Activated CD4-positive, alpha-beta T cell treated with anti-CD3 and anti-CD28 coated beads, Interleukin-2, Interleukin-6, amounts not matched to agents 100 ng/mL and 50 ng/mL, durations not matched to agents 16 hours and 8 hours (primary cell): ENCODE measurements at places on chromosomes 13 and 19.

DNA sequence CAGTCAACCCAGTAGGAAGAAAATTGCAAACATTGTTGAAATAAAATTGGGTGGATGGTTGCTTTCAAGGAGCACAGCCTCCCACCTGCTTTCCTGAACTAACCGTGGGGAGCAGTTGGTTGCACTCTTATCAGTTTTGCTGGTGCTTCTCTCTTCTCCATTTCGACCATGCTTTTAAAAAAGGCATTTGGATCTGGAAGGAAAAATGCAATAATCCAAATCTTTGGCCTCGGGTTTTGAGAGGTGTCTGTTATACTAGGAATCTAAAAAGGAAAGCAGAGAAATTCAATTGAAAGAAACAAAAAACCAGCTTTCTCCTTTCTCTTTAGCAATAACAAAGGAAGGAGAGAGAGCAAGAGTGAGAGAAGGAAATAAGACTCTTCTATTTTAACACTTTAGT is 113.6 kb upstream of the ARGLU1 start:
- DNase-seq: no peak

- DNase-seq: no peak
These were observed 46.9 kb downstream of the CACNA1A start for GRCh38 chr19:13459351-13459750.

DNA sequence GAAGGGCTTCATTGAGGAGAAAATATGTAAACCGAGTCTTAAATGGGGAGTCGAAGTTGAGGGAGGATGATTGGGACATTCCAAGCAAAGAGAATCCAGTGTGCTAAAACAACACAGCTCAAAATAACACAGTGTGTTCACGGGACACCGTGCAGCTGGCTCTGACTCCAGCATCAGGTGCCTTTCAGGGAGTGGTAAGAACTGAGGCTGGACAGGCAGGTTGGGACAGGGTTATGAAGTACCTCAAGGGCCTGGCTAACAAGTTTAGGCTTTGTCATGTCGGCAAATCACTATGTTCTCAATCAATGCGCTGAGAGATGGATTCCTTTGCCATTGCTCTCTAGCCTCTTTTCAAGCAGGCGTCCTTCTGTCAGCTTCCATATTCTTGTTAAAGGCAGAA is 27.5 kb upstream of the WDFY2 start:
- DNase-seq: no peak

- no peak for DNase-seq
These were observed 33.2 kb upstream of the STARD13 start for GRCh38 chr13:33318744-33319143.

DNA sequence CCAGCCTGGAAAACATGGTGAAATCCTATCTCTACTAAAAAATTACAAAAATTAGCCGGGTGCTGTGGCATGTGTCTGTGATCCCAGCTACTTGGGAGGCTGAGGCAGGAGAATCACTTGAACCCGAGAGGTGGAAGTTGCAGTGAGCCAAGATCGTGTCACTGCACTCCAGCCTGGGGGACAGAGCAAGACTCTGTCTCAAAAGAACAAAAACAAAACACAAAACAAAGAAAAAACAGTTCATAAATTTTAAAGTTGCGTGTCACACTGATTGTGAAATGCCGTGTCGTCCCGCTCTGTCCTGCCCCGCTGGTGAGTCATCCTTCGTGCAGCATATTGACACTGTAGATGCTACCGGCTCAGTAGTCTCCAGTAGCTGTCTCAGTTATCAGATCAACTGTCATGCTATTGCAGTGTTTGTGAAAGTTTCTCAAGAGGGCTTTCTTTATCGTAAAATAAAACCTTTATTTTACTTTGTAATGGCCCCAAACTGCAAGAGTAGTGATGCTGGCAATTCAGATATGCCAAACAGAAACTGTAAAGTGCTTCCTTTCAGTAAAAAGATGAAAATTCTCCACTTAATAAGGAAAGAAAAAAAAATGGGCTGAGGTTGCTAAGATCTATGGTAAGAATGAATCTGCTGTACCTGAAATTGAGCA is 36.4 kb upstream of the IGFL1 start:
- DNase-seq: peak; percentile 49

DNA sequence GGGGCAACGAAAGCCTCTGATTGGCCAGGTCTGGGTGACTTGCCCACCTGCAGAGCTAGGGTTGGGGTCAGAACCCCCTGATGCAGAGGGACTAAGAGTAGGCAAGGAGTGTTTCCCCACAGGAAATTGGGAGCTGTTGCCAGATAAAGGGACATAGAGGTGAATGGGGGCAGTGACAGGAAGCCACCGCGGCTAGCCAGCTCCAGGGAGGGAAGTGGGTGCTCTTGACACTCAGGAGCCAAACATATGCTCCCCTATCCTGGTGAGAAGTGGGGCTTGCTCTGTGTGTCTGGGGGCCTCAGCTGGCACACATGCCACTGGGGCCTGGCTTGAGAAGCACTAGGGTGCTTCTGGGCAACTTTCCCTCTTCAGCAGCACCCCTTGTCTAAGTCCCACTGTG is 26.0 kb downstream of the WDR88 start:
- DNase-seq: no peak

GRCh38 chr13:79671420-79671819 is 190.5 kb downstream of the NDFIP2 start:
- no peak for DNase-seq

DNA sequence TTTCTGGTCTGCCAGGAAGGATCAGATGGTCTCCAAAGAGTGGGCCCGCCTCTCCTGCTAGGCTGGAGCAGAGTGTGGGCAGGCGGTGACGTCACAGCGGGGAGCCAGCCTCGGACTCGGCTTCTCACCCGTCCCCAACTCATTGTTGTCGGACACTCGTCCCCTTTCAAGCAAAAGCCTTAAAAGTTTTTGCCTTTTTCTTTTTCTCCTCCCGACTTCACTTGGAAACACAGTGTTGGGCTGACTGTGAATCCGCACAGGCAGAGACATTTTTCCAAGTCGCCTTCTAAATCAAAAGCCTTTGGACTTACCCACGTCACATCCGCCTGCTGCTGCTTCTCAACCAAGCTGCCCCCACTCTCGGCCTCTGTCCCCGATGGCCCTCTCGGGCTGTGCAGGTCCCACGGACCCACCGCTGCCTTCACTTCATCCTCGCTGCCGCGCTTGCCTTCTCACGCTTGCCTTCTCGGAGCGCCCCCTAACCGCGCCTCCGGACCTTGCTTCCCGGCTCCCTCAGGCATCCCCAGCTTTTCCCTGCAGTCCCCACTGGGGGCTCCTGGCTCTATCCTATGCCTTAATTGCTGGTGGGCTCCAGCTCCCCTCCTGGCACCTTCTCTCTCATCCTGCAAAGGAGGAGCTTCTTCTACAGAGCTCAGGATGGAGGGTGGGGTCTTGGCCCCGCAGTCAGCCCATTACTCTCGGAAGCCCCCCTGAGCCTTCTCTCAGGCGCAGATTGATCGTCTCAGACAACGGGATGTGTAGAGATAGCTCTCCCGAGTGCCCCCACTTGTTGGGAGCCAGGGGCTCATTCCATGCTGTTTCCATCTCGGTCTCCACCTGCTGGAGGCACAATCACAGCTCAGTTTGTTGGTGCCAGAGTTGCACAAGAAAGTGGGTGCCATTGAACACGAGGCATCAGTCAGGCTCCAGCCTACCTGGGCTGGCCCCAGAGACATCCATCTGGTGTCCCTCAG is 3.9 kb upstream of the ZNF135 start:
- DNase-seq: no peak

- no peak for DNase-seq
These were observed 367.9 kb downstream of the LIG4 start for GRCh38 chr13:107847406-107847805.

DNA sequence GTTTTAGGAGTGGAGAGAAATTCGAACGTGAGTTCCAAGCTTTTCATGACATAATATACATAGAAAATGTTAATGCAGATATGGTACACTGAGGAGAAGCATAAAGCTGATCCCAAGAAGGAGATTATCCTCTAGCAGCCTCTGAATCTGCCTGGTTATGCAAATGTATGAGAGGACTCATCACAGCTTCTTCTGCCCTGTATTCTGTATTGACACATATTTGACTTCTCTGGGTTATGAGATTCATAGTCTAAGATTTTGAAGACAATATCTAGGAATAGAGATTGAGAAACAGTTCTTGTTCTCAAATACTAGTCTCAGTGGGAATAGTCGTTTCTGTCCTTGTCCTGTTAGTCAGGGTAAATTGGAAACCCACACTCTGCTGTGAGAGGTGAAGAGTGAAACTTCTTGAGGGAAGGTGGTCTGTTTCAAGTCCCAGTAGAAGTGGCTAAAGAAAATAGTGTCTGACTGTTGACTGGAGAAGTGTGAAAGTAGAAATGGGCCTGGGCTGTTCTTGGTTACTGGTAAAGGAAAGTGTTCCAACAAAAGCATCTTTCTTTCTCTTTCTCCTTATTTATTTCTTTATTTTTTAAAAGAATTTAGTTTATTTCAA is 1356.6 kb downstream of the SLITRK5 start:
- no peak for DNase-seq

GRCh38 chr19:42254850-42255765 is at the start of gene ERF:
TSS of gene ERF (minus strand) at chr19:42255128. CDS start at chr19:42254999, 129 bp downstream.
- peak; percentile 96 for DNase-seq

DNA sequence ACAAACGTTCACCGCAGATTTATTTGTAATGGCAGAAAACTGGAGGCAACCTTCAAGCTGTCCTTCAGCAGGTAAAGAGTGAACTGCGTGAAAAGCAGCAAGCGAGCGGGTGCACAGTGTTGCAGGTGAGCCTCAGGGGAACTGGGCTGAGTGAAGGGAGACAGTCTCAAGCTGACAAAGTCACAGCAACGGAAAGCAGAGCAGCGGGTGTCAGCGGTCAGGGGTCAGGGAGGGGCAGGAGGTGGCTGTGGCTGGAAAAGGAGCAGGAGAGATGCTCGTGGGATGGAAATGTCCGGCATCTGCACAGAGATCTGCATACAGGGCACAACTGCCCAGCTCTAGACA is 8.5 kb upstream of the RASA3 start:
- peak; percentile 27 for DNase-seq

DNA sequence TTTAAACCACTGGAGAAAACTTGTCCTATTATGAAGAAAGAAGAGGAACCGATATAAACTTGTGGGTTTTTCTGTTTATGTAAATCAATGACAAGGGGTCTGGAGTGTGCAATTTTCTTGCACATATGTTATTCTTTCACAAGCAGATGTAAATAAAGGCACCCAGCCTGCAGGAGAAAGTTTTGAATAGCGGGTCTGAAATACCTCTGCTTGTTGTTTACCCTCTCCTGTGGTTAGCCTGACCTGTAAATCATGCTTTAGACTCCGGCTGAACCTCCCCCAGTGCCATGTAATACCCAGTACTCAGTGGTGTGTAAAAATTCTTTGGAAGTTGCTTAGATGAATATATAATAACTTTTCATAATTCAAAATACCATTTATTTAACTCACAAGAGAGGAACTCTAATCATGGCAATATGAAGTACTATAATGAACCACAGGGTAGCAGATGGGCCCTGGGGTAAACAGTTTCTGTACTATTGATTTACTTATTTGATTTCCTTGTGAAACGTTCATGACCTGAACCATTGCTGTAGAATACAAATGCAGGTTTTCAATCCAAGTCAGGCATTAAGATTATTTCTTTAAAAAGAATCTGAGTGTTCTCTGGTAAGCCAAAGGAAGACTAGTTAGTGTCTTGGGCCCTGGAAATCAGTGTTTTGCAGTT is 245.1 kb downstream of the LMO7 start:
- DNase-seq: no peak

- DNase-seq: no peak
These were observed 457.3 kb downstream of the FGF14 start for GRCh38 chr13:101944521-101944920.

GRCh38 chr13:26929971-26930730 is 169.6 kb upstream of the GPR12 start:
- DNase-seq: peak; percentile 81

- peak; percentile 48 for DNase-seq
These were observed 11.3 kb upstream of the FFAR2 start for GRCh38 chr19:35436477-35437405.

DNA sequence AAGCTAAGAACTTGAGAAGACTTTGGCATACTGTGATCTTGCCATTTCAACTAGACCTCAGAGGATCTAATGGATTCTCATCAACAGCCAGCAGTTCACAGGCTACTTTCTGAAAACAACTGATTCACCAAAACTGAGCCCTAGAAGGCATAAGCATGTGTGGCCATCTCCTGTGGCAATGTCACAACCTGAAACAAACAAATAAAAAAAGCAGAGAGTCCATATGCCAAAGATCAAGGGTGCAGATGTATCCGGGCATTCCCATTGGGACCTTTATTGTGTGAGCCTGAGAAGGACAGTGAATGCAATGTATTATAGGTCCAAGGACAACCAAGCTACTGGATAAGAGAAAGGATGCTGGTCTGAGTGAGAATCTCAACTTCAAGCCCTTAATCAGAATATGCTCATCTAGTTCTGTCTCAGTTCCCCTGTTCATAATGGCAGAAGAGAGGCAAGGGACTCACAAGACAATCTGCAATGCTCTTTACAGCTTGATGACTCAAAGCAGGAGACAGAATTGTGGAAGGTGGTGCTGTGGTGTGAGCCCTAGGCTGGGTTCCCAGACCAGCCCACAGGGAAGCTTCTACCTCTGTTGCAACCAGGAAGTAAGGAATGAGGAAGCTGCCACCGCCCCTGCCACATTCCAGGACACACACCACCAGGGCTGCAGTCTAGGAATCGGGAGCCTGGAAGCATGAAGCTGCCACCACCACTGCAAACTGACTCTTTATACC is 133.7 kb downstream of the RAP2A start:
- peak; percentile 7 for DNase-seq

GRCh38 chr13:74289861-74290773 is 155.9 kb upstream of the KLF12 start:
- DNase-seq: peak; percentile 30

DNA sequence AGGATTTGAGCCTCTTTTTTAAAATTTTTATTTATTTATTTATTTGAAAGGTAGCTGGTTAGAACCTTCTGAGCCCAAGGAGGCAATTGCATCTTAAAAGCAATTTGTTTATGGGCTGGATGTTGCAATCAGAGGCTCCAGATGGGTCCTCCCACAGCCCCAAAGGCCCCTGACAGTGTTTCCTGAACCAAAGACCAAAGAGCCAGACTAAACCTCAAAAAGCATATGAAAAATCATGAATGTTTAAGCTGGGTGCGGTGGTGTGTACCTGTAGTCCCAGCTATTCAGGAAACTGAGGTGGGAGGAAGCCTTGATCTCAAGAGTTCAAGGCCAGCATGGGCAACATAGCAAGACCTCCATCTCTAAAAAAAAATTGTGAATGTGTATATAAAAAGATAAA is 67.8 kb upstream of the RGCC start:
- DNase-seq: no peak

GRCh38 chr13:26784704-26785639 is 24.4 kb upstream of the GPR12 start:
- DNase-seq: no peak

DNA sequence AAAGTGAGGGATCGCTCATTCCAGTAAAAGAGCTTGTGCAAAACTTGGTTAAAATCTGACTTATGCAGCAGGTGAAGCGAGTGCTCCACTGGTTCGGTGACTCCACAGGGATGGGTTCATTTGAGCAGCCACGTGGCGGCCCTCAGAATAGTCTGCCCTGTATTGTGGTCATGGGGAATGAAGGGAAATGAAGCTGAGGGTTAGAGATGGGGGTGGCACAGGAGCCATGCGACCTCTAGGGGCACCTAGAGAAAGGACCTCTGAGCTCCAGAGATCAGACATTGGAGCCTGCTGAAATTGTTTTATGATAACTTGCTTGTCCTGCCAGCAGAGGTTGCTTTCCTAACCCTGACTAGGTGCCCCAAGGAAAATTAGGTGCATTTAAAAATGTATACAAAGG is 26.6 kb downstream of the CBY2 start:
- DNase-seq: peak; percentile 19
